ENCODE measurements at places on chromosomes 11 and 22. TPM values are rescaled to one million over a fixed set of nuclear protein-coding genes. Genes with fewer than 3 reads are reported as not detected.

GRCh38 chr11:68457216-68457897, 3.2 kb upstream of the PPP6R3 start:
- H3K4me1 ChIP-seq: no peaks in the 10 kb centered on the region
- no peak for DNase-seq
- no peaks in the 10 kb centered on the region for H3K36me3 ChIP-seq
- H3K27ac ChIP-seq: no peak overlapping the region
- no peak overlapping the region for H3K4me3 ChIP-seq

DNA sequence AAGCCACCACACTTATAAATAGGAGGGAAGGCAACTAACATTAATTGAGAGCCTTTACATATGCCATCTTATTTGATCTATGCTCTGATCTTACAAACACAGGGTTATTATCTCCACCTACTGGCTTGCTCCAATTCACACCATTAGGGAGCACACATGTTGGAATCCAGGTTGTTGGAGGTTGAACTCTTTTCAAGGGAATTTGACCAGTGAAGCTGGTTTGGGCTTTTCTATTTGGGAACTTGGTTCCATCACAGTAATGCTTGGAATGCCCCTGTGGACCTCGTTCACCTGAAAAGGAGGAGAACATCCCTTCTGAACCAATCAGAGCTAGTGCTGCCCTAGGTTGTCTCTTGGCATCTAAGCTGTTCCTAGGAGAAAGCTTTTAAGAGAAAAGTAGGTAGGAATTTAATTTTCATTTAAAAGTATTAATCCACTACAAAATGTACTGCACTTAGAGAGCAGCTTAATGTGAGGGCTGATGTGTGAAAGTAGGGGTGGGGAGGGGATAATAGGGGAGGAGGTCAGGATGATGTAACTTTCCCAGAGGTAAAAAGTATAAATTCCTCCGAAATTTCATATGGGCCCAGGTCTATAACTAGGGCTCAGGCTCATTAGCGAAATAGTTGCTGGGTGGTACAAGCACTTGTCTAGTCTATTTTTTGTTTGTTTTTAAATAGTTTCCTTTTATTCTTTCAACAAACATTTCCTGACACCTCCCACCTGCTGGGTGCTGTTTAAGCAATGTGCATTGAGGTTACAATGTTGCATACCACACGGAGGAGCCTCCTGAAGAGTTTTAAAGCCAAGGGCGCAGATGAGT, 7.6 kb upstream of the MICAL2 start:
- no peak for DNase-seq
- no peak overlapping the region for H3K4me3 ChIP-seq
- H3K27ac ChIP-seq: no peak overlapping the region

GRCh38 chr11:17655682-17656081, 63.7 kb upstream of the MYOD1 start:
- H3K4me3 ChIP-seq: no peak overlapping the region
- H3K4me1 ChIP-seq: no peaks in the 10 kb centered on the region
- peaks cover 4% of the 10 kb centered on the region for H3K36me3 ChIP-seq
- no peaks in the 10 kb centered on the region for H3K27me3 ChIP-seq
- no peak for DNase-seq

- no peaks in the 10 kb centered on the region for H3K36me3 ChIP-seq
- H3K4me3 ChIP-seq: no peak overlapping the region
- DNase-seq: no peak
- H3K4me1 ChIP-seq: no peaks in the 10 kb centered on the region
These were observed 342.6 kb upstream of the B3GAT1 start for GRCh38 chr11:134754521-134755198.

GRCh38 chr11:82996966-82997606, 74.6 kb downstream of the RAB30 start:
- no peak for DNase-seq
- no peaks in the 10 kb centered on the region for H3K36me3 ChIP-seq
- H3K4me1 ChIP-seq: no peaks in the 10 kb centered on the region

- H3K4me1 ChIP-seq: peaks cover 2% of the 10 kb centered on the region
- no peak for DNase-seq
- H3K36me3 ChIP-seq: peaks cover 7% of the 10 kb centered on the region
- H3K27ac ChIP-seq: no peak overlapping the region
- H3K4me3 ChIP-seq: no peak overlapping the region
- no peaks in the 10 kb centered on the region for H3K27me3 ChIP-seq
These were observed 46.4 kb downstream of the PPP6R3 start for GRCh38 chr11:68506908-68507307.

DNA sequence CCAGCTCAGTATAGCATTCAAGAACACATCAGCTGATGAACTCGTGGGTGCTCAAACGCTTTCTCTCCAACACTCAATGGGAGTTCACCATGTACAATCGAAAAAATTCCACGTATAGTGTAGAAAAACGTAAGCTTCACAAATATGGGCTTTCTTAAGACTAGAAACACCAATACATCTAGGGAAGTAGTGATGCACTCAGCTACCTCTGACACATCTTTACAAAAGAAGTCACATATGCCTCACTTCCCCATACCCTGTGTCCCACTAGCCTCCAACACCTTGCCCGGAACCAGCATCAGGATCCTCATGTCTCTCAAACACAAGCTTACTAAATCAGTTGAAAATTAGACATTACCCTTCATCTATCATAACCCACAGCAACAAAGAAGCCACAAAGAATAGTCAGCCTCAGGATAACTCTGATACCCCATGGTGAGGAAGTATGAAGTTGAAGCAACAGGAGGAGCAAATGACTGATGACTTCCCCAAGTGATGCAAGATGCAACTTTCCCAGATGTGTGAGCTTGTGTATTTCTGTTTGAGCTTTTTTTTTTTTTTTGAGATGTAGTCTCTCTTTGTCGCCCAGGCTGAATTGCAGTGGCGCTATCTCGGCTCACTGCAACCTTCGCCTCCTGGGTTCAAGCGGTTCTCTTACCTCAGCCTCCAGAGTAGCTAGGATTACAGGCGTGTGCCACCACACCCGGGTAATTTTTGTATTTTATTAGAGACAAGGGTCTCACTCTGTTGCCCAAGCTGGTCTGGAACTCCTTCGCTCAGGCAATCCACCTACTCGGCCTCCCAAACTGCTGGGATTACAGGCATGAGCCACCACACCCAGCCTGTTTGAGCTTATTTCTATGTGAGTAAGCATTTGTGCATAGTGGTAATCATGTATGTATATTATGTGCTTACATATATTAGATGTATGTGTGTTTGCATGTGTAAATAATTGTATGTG, 8.5 kb upstream of the DENND5A start:
- no peaks in the 10 kb centered on the region for H3K36me3 ChIP-seq
- no peak overlapping the region for H3K4me3 ChIP-seq
- H3K27me3 ChIP-seq: no peaks in the 10 kb centered on the region
- DNase-seq: peak; percentile 6

GRCh38 chr11:119295178-119295577, 21.8 kb downstream of the MCAM start:
- no peak for DNase-seq
- H3K27me3 ChIP-seq: no peaks in the 10 kb centered on the region
- H3K4me3 ChIP-seq: no peak overlapping the region
- no peaks in the 10 kb centered on the region for H3K4me1 ChIP-seq
- H3K27ac ChIP-seq: no peak overlapping the region

The SYNGR1 gene
- total RNA-seq: 13.2 TPM
